ENCODE measurements at places on chromosomes 5 and 9. TPM values are rescaled to one million over a fixed set of nuclear protein-coding genes. Genes with fewer than 3 reads are reported as not detected.

SLC6A7 gene
- not detected for total RNA-seq

TMEM252 gene
- 0.25 TPM for total RNA-seq

- no peak for DNase-seq
Measured at GRCh38 chr5:163407034-163407655, 30.2 kb upstream of the CCNG1 start.

- DNase-seq, result peak; percentile 69
Measured at GRCh38 chr5:1799110-1799601, 481 bp downstream of the MRPL36 start.

OTULINL gene
- 0.98 TPM for total RNA-seq

TLN1 gene
- total RNA-seq, result 131 TPM
